ENCODE measurements at places on chromosomes 7 and 10.

DNA sequence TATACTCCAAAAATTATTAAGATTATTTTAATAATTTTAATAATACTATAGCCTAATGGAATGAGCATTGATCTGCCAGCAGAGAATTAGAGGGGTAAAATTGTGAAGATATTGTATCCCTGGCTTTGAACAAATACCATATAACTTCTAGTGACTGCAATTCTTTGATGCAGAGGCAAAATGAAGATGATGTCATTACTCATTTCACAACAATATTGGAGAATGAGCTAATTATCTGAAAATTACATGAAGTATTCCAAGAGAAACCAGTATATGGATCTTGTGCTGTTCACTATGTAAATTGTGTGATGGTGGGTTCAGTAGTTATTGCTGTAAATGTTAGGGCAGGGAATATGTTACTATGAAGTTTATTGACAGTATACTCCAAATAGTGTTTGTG lies 80.2 kb downstream of the CFTR start:
- no peak for DNase-seq

DNA sequence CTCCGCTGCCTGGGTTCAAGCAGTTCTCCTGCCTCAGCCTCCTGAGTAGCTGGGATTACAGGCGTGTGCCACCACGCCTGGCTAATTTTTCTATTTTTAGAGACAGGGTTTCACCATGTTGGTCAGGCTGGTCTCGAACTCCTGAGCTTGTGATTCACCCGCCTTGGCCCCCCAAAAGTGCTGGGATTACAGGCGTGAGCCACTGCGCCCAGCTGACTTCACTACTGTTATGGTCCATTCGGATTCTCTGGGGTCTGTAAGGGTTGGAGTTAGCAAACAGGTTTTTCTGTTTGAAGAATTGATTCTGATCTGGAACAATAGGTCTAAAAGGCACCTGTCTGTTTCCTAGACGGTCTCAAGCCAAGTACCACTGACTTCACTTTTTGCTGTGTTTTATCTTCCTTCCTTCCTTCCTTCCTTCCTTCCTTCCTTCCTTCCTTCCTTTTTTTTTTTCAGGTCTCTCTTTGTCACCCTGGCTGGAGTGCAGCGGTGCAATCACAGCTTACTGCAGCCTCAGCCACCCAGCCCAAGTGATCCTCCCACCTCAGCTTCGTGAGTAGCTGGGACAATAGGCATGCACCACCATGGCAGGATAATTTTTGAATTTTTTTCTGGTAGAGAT lies 192.2 kb downstream of the CAMK1D start:
- no peak for DNase-seq

GRCh38 chr10:66259836-66260235 lies 666.0 kb upstream of the LRRTM3 start:
- DNase-seq = no peak

DNA sequence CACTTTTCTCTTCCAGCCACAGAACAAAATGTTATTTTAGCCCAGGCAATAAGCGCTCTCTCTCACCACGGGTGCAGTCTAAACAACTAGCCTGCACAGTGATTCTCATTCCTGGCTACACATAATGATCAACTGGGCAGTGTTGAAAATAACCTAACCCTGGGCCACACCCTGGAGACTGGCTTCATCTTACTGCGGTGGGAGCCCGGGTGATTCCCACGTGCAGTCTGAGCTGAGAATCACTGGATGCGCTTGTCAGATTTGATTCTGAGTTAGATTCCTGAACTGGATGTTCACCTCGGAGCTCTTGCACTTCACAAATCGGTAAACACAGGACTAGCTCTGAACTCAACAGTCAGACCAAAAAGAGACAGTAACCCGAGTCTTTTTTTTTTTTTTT lies 14.9 kb downstream of the ZC3HAV1 start:
- DNase-seq = no peak

GRCh38 chr7:130476297-130477150 lies 15.4 kb upstream of the MEST start:
- no peak for DNase-seq

DNA sequence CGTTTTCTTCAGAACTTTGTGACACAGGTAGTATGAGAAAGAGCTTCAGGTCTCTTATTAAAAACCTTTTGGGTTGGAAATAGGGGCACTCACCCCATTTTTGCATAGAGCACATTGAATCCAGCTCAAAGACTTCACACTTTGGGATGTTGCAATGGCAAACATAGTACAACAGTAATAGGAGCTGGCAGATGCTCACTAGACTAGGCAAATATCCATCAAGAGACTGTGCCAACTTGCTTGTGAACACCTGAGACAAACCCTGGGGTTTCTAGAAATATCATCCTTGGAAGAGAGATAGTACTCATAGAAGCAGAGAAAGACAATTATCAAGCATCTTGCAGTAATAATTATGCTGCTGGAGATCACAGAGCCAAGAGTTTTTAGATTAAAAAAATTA lies 280.0 kb downstream of the CACNA2D1 start:
- no peak for DNase-seq

DNA sequence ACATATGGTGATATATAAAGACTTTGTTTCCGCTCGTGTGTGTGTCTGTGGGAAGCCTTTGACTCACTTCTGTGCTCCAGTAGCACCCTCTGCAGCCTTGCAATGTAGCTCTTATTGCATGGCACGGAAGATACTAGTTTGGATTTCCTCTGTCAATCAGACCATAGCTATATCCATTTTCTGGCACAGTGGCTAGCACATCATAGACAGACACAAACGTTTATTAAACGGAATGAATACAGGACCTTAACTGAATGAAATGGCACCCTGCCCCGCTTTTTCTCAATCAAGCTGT lies 124.0 kb upstream of the PTPN20 start:
- DNase-seq = no peak

GRCh38 chr10:110810625-110811024 lies 61.1 kb upstream of the PDCD4 start:
- no peak for DNase-seq

- DNase-seq = no peak
Observed at GRCh38 chr7:131057015-131057793, 270.5 kb upstream of the MKLN1 start.

DNA sequence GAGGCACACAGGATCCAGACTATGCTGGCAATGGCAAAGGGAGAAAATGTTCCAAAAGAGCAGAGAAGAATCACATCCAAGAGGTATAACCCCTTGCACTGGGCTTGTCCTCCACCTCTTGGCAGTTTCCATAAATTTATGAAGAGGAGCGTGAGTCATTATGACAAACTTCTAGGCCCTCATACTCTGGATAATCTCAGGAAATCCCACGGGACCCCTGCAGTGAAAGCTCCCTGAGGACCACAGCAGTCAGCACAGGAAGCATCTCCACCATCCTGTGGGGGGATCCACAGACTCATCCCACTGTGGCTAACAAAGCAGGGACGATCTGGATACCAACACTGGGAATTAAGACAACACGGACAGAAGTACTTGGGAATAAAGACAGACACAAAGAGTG lies 30.3 kb upstream of the GPAM start:
- no peak for DNase-seq

GRCh38 chr10:45155784-45156183 lies 155.1 kb downstream of the ZNF22 start:
- DNase-seq = no peak

- peak; percentile 58 for DNase-seq
Observed at GRCh38 chr7:133081119-133081598, 731 bp downstream of the CHCHD3 start.

- DNase-seq = peak; percentile 23
Observed at GRCh38 chr10:100980711-100981110, 6.6 kb downstream of the MRPL43 start.

DNA sequence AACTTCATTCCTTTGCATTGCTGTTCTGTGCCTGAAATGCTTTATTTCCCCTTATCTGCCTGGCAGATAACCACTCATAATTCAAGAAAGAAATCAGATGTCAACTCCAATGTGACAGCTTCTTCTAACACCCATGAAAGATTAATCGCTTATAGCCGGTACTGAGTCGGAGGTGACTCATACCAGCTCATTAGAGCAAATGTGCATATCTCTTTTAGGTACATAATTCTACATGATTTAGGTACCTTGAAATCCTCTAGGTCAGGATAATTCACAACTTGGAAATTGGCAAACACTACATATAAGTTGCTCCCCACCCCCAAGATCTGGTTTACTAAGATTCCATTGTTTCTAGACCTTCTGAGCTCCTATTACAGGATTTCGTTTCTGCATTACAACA lies 554.4 kb upstream of the SORCS1 start:
- DNase-seq = no peak

GRCh38 chr7:156662277-156662676 lies 21.7 kb downstream of the RNF32 start:
- no peak for DNase-seq

DNA sequence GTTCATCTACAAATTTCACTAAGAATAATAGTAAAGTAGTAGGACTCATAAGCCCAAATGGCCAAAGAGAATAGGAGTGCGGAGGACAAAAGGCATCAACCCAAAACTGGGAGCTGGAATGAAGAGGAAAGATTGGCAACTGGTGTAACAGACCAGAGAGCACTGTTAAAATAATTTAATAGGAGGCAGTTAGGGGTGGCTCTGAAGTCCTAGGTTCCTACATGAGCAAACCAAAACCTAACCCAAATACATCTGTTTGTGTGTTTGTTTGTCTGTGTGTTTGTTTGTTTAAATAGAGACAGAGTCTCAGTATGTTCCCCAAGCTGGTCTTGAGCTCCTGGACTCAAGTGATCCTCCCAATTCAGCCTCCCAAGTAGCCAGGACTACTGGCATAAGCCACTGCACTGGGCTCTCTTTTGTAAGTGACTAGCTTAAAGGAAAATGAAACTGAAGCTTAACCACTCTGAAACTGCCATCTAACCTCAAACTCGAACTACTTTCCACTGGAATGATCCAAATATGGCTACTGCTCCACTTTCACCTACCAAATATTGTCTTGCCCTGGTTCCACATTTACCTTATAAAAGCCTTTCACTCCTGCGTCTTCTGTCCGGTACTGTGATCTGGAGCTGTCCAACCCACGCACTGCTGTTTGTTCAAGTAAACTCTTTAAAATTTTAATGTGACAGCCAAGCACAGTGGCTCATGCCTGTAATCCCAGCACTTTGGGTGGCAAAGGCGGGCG lies 94.9 kb downstream of the AKR1D1 start:
- no peak for DNase-seq
